ENCODE measurements at places on chromosomes 2 and 18.

GRCh38 chr2:208320686-208321085 is 54.6 kb downstream of the PIKFYVE start:
- DNase-seq: no peak

DNA sequence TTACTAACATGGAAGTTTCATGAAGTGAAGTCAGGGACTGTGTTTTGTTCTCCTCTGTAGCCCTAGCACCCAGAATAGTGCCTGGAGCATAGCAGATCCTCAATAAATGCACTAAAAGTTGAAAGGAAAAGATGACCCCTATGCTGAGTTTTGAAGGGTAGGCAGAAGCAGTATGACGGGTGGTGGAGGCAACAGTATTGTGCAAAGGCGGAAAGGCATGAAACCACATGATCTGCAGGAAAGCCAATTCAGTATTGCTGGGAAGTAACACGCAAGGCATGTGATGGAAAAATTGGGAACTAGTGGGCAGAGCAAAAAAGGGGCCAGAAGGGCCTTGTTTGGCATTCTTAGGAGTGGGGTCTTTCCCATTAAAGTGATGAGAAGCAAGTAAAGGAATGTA is 23.1 kb downstream of the DTNB start:
- no peak for DNase-seq

GRCh38 chr2:37827455-37827854 is 97.6 kb upstream of the RMDN2 start:
- no peak for DNase-seq

DNA sequence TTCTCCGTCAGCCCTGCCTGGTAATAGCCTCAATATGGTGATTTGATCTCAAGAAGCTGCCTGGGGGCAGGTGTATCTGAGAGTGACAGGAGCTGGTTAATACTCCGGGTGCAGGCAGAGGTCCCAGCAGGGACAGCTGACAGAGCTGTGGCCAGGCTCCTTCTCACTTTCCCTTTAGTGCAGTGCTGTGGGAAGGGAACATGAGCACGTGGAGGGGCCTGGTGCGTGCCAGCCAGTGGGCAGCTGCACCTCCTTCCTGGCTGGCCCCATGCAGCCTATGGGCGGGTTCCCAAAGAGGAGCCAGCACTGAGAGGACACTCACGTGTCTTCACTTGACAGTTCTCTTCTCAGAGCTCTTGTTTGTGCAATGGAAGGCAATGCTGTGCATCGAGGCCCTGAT is 9.1 kb downstream of the CNNM4 start:
- DNase-seq: no peak

DNA sequence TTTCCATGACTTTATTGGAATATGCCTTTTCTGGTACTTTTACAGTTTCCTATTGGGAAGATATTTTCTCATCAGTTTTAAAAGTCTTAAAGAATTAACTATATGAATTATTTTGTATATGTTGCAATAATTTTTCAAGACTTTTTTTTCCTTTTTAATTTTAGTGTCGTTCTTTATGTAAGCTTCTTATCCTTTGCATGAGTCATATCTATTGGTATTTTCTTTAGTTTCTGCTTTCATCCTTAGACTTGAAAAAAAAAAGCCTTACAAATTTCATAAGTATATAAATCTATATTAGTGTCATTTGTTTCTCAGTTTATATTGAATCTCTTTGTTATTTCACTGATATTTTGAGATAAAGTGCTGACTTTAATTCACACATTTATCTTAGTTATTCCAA is 94.9 kb downstream of the DSEL start:
- no peak for DNase-seq

GRCh38 chr2:148817210-148817708 is 57.8 kb upstream of the KIF5C start:
- DNase-seq: no peak

DNA sequence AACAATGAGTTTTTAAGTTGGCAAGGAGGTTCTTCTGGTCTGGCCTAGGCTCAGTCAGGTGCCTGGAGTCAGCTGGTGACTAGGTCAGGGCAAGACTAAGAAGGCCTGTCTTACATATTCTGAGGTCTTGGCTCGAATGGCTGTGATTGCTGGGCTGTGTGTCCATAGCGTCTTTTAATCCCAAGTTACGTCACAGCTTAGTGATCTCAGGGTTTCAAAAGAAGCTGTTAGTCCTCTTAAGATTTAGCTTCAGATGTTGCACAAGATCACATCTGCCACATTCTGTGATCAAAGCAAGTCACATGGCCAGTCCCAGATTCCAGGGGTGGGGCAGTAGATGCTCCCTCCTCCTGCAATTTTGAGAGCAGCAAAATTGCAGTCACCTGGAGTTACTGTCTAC is 61.3 kb downstream of the PKP4 start:
- no peak for DNase-seq

DNA sequence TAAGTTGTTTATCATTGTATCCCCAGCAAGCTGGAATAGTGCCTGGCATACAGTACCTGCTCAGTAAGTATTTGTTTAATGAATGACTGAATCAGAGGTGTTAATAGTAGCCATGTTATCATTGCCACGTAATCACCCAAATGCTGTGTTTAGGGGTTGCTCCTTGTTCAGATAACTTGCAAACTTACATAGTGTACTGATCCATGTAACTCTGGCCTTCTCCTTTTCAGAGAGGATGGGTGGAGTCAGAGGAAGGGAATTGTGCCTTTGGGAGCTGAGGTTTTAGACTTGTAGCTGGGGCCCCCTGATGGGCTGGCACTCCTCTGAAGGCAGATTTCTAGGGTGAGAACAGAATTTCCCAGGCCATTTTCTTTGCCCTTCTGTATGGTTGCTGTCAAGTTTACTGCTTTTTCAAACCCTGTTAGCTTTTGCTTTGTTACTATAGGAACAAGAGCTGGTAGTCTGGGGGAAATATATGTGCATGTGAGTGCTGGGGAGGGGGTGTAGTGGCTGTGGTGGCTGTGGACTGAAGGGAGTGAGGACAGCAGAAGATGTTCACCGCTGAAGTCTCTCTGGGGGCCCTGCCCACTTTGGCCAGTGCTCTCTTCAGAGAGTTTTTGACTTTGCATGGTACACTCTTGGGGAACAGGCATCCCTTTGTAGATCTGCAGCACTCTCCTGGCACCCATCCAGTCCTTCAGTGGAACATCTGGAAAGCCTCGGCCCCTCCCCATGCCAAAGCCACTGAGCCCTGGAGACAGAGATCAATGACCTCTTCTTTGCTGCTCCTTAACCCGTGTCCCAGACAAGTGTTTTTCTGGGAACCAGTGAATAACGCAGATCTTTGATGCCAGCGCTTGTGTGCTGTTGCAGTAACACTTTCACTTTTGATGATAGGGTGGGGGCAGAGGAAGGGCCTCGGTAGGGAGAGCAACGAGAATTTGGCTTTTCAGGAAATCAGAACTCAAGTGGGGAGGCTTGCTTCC is 209.0 kb downstream of the PRKCE start:
- DNase-seq: no peak

- no peak for DNase-seq
Observed at GRCh38 chr18:48252525-48252924, 156.7 kb downstream of the ZBTB7C start.

GRCh38 chr2:178284613-178285286 is 90.4 kb downstream of the OSBPL6 start:
- no peak for DNase-seq

- no peak for DNase-seq
Observed at GRCh38 chr18:39618265-39619003, 2052.8 kb upstream of the CELF4 start.

DNA sequence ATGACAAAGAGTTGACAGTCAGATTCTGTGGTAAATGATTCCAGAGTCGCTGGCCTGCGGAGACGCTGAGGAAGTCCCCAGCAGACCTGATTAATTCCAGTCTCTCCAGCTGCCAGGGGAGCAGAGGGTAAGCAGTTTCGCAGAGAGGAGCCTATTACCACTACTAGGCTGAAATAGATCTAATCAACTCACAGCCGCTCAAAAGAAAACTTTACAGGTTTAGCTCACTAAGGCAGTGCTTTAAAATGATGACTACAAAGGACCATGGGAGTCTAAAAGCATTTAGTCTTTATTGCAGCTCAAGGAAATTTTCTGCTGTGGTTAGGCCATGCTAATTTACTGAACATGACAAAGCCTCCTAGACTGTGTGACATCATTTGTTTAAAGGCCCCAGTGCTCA is 445.6 kb upstream of the POU3F3 start:
- no peak for DNase-seq

- no peak for DNase-seq
Observed at GRCh38 chr18:58539659-58540380, 89.1 kb downstream of the ALPK2 start.

DNA sequence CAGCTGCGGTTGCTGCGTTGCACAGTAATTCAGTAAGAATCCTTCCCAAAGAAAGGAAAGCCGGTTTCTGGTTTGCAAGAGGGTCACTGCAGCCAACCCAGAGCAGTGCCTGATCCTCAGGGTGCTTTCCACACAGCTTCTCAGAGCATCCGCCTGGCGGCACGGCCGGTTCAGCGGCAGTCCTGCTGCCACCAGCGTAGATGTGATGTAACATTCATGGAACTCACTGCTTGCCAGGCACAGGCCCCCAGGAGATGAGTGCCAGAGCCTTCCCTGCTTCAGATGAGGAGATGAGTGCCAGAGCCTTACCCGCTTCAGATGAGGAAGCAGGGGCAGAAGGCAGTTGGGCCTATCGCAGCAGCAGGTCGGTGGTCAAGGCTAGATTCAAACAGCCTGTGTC is 230.2 kb downstream of the GBX2 start:
- no peak for DNase-seq

GRCh38 chr18:63980027-63980426 is 10.1 kb downstream of the SERPINB8 start:
- DNase-seq: no peak

DNA sequence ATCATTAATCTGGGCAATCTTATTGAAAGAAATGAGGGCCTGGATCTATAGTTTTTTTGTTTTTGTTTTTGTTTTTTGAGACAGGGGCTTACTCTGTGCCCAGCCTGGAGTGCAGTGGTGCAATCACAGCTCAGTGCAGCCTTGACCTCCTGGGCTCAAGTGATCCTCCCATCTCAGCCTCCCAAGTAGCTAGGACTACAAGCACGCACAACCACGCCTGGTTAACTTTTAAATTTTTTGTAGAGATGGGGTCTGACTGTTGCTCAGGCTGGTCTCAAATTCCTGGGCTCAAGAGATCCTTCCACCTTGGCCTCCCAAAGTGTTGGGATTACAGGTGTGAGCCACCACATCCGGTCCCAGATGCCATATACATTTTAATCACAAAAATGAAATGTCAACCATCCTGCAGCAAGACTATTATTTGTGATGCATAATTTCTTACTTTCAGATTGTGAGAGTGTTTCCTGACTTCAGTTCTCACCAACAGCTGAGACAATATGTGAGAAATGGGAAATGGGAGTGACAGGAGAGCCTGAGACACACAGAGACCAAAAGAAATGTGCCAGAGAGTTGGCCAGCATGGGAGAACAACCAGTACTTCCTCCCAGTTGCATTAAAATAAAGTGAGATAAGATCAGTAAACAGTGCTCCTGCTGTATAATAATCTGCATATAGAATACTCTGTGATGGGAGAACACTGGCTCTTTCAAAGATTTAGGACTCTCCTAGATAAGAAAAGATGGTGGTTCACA is 87.6 kb downstream of the METTL8 start:
- no peak for DNase-seq

DNA sequence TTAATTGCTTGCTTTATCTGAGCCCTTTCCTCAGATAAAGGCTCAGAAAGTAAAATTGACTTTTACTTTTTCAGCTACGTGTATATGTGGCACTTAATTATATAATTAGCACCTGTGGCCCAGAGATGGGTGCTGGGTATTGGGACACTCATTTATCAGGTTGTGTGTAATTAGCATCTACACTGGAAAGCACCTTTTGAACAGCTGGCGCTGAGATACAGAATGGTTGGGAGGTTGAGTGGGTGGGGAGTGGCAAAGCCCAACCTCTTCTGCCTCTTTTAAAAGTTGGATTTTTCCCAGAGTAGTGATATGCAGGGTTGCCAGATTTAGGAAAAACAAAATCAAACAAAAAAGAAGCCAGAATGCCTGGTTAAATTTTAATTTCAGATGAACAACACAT is 23.9 kb downstream of the SPTBN1 start:
- DNase-seq: no peak

GRCh38 chr2:197170208-197170607 is 140.4 kb downstream of the ANKRD44 start:
- DNase-seq: no peak

- no peak for DNase-seq
Observed at GRCh38 chr2:10204326-10205161, 82.0 kb downstream of the RRM2 start.

- no peak for DNase-seq
Observed at GRCh38 chr2:150806336-150806735, 318.9 kb upstream of the RND3 start.

GRCh38 chr18:21267400-21267799 is 25.4 kb downstream of the GREB1L start:
- DNase-seq: no peak

DNA sequence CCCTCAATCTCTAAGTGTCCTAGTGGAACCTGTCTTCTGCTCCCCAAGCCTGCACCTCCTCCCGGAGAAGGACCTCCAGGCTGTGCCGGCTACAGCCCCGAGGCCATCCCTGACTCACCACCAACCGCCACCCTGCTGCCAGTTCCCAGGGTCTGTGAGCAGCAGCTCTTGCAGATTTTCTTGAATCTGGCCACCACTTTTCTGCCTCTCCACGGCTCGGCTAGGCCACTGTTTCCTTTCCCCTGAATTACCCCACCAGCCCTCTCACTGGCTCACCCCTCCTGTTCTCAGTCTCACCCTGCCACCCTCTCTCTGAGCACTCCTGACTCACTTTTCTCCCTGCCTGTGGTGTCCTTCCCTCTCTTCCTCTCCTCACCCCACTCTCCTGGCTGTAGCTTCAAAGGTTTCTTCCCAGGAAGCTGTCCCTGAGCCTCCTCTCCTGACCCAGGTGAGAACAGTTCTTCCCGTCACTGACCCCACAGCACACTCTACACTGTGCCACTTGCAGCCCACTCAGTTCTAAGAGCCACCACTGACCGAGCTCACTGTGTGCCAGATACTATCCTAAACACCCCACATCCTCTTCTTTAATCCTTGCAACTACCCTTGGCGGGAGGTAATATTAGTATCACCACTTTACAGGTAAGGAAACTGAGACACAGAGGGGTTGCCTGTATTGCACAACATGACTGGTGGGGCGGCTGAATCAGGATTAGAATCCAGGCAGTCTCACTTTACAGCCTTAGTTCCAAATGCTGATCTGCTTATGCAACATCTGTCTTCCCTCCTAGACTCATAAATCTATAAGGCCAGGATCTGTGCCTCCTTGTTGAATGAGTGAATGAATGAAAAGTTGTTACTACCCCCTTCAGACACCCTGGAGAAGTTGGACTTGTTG is 111.6 kb downstream of the SMAD7 start:
- DNase-seq: no peak

- DNase-seq: no peak
Observed at GRCh38 chr2:17226941-17227490, 291.2 kb downstream of the RAD51AP2 start.

DNA sequence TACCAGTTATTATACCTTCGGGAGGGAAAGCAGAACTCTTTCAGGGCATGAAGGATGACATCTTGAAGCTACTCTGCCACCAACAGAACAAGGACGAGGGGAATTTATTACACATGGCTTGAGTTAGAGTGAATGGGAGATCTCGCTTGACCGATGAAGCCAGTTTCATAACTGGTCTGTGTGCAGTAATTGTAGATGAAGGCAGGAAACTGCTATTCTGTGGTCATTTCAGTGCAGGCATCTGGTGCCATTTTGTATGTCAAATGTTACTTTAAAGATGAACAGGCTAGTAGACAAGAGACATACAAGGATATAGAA is 20.5 kb downstream of the GREB1 start:
- no peak for DNase-seq

All from stimulated activated CD4-positive, alpha-beta T cell treated with anti-CD3 and anti-CD28 coated beads, Interleukin-2, amount 100 ng/mL, for 4 hours (primary cell).